ENCODE measurements at places on chromosomes 6 and 20.
A peak's percentile ranks its signal among the peaks of the same experiment; 100 is the strongest.

- DNase-seq, result peak; percentile 98
Observed at GRCh38 chr6:32113386-32114352, 4.5 kb upstream of the TNXB start.

- no peak for DNase-seq
Observed at GRCh38 chr20:21504323-21504722, 9.5 kb downstream of the NKX2-2 start.

- DNase-seq, result no peak
Observed at GRCh38 chr20:17044891-17045290, 181.9 kb upstream of the PCSK2 start.

DNA sequence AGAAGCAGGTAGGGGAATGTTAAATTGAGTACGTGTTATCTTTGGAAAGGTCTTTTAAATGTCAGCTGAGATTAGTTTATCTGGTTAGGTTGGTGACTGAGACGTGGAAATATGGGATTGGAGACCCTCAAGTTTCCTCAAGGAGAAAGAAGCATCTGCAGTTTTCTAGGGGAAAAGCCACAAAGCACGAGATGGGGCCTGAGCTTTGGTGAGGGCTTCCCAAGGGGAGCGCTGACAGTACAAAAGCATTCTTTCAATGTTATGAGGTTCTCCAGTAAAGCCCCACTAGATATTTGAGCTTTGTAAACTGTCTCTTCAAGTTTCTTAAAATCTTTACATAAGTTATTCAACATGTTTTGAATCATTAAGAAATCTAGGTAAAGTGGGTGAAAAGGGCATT is 19.6 kb upstream of the HS3ST5 start:
- no peak for DNase-seq

DNA sequence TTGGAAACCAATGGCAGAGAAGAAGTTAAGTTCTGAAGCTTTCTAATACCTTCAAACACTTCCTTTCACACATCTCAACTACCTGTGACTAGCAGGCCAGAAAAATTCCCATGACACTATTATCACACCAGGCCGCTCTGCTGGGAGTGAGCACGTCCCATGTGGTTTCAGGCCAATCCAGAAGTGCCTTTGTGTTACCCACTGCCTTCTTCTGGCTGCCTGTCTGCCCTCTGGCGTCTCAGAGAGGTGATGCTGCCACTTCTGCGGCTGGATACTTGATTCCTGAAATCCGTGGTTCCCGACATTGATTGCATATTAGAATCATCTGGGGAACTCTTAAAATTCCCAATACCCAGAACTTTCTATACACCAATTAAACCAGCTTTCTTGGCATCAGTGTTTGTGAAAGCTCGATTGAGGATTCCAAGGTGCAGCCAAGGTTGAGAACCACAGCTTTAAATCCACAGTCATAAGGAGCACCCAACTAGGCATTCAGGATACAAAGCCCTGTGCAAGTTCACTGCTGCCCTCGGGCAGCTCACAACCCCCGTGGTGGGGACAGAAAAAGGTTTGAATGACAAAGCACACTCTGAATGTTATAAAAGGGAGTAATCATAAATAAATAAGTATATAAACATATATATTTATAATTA is 65.6 kb downstream of the STMND1 start:
- no peak for DNase-seq

- peak; percentile 31 for DNase-seq
Observed at GRCh38 chr20:15814911-15815310, 758.3 kb downstream of the KIF16B start.

GRCh38 chr6:11598687-11599086 is 61.1 kb downstream of the TMEM170B start:
- no peak for DNase-seq

GRCh38 chr6:132465530-132466485 is 47.1 kb downstream of the STX7 start:
- DNase-seq, result no peak

DNA sequence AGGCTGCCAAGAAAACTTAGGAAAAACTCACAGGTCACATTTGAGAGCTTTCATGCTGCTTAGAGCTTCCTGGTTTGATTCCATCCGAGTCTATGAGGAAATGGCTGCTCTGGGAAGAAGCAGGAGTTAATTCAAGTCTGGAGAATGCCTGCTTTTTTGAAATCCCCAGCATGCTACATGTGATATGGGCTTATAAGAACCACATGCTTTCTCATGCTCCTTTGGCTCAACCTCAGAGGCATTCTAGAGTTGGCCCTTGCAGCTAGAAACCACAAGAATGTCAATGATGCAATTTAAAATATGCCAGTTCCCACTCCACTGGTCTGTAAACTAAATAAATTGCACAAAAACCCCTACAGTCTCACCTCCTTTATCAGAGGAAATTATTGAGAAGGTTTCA is 142.9 kb upstream of the OLIG3 start:
- DNase-seq, result peak; percentile 91

DNA sequence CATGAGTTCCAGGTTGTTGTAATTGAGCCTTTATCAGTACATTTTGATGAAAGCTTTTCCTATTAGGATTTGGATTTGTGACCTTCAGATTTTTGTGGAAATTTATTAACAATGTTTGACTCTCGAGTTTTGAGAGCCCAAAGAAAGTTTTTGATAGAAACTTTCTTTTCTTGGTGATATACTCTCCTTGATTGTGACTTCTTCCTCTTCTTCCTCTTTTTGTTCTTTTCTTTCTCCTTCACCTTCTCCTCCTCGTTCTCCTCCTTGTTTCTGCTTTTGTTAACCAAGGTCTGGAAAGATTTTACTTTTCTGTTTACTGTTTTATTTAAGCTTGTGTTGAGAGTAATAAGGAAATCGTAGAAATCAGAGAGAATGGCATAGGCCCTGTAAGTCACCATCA is 182.4 kb downstream of the TRIM27 start:
- no peak for DNase-seq

GRCh38 chr20:48776306-48776705 is 51.5 kb downstream of the PREX1 start:
- peak; percentile 41 for DNase-seq

DNA sequence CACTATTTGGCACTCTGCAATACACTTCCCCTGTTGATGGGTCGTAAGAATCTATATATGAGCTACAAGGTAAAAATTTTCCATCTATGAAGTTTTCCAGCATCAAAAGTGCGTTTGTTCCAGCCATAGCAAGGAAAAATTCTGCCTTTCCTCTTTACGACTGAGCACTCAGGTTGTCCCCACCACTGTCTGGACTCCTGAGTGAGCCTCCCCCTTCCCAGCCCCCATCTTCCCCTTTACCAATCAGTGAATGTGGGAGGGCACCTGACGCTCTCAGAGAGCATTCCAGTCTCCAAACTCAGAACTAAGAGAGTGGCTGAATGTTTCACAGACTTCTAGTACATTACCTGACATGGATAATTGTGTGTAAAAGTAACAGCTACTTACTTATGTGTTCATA is at the start of gene ALDH8A1:
ALDH8A1 (minus strand) TSS at position 175 of the 400 bp plus-strand sequence; CDS start at position 127, 48 bp downstream.
- no peak for DNase-seq

GRCh38 chr6:31267651-31268368 is 4.1 kb downstream of the HLA-C start:
- DNase-seq, result no peak

- no peak for DNase-seq
Observed at GRCh38 chr20:5793916-5794315, 43.7 kb downstream of the SHLD1 start.

DNA sequence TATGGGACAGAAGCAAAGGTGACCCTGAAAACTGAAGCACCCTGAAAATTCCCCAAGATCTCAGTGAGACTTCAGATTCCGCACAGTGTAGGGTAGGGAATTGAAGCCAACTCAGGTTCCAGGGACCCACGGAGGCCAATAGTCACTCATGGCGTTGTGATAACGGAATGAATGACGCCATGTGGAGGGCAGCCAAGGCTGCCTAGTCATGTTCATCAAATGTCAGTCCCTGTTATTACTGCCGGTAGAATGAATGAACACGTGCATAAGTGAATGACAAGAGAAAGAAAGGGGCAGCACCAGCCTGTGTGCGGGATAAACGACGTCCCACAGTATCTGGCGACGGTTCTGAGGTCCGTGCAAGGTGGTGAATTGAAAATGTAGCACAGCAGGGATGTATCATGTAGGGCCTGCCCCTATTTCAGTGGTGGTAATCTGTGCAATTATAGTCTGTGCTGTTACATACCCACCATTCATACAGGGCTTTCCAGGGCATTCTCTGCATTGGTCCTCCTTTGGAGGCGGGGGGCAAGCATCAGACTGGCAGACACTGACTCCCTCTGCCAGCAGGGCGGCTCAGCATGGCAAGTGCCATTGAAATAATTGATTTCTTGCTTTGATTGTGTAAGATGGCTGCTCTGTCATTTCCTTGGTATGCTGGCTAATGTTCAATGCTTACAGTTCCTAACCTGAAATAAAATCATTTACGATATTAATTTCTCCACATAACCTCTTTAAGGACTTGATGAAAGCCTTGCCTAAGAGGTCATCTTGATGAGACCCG is 386.9 kb downstream of the CDH4 start:
- no peak for DNase-seq

- no peak for DNase-seq
Observed at GRCh38 chr6:61887423-61887822, 398.6 kb downstream of the KHDRBS2 start.

DNA sequence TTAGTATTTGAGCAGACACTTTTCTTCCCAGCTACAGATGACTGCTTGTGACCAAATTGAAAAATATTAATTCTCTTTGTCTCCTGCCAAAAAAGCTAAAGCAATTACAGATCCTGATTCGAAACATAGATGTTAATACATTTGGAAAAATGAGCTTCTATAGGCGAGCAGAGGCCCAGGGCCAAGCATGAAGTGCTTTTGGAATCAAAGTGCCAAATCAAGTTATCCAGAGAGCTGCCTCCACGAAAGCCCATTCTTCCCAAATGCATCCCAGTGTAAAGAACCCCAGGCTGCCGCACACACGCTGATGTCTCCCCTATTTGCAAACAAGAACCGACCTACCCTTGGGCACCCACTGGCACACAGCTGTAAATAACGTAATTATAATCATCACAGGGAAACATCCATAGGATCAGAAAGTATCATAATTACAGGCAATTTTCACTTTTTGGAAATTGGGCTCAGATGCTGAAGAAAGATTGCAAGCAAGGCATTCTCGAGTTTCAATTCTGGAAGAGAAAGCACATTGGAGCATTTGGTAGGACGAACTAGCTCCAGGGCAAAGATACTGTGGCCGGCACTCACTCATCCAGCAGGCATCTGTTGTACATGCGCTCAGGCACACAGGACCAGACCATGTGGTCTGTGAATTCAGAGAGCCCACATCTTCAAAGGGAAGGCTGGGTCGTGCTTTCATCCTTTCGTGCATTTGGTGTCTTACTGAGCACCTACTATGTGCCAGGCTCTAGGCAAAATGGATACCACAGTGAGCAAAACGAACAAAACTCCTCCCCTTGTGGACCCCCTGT is 45.9 kb downstream of the BMP7 start:
- DNase-seq, result no peak

DNA sequence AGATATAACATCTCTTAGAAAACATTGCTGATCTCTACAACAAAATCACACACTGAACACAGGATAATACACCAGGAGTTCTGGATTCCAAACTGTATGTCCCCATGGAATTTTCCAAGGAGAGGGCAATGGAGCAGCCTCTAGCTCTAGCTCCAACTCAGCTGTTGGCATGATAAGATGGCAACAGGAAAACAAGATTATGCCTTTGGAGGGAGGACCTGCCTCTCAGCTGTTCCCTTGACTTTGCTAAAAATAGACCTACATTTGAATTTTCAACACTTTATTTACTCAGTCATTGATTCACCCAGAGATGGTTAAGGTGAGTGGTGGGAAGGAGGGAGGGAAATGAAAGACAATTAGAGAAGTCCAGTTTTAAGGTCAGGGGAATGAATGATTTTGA is 246.7 kb downstream of the ALDH8A1 start:
- DNase-seq, result no peak

GRCh38 chr20:48921883-48922820 is 641 bp downstream of the ARFGEF2 start:
- no peak for DNase-seq

- DNase-seq, result no peak
Observed at GRCh38 chr6:107627969-107628368, 138.1 kb downstream of the SOBP start.

DNA sequence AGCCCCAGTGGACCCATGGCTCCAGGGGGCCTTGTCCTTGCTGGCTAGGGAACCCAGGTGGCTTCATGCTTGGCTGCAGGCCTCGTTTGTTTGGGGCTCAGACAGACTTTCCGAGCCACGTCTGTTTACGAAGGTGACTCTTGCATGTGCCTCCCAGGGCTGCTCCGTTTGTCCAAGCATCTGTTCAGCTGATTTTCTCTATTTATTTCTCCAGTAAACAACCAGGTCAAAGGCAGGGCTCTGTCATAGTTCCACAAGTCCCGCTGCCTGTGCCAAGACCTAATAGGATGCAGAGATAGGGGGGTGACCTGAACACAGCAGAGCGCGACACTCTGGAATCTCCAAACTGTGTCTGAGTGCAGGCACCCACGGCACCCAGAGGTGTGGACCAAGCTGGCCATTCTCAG is 12.8 kb upstream of the SPO11 start:
- no peak for DNase-seq

DNA sequence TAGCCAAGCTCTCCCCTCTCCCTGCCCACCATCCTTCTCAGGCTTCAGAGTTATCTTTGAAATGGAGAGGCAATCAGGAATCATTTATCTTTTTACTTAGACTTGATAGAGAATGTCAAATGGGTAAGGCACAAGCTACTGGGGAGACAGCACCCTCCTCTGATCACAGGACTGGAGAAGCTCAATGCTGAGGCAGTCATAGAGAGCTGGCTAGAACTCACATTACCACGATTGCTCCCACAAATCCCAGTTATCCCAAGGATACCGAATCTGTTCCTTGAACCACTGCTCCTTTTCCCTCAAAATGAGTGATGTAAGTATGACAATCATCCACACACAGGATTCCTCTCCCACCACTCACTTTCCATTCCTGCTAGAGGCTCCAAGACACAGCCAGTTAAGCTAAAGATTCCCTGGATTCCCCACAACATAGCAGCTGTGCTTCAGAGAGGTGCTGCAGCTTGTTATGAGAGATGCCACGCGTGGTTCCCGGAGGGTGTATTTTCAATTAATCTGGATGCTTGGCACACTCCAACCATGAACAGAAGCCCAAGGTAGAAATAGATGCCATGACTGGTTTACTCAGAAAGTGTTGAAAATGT is 96.2 kb upstream of the VGLL2 start:
- DNase-seq, result no peak

- no peak for DNase-seq
Observed at GRCh38 chr6:84568971-84569370, 195.4 kb downstream of the TBX18 start.

DNA sequence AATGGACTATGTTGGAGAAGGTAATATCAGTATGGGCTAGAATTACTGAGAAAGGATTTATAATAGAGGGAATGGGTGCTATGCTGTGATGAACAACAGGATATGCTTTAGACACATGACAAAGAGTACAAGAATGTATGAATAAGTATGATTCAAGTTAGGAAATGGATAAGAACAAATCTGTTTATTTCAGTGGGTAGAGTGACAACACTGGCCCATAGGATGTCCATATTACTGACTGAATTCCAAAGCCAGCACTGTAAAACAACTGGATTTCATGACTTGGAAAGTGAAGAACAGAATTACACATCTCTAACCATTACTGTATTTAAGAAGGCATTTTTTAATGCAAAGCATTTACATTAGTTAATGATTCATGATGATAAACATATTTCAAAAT is 35.9 kb downstream of the EPM2A start:
- DNase-seq, result no peak

GRCh38 chr6:43475516-43475915 is 1.9 kb upstream of the TJAP1 start:
- no peak for DNase-seq
